ENCODE measurements at places on chromosomes 12 and 14.

GRCh38 chr12:14188744-14189143 lies 176.7 kb upstream of the ATF7IP start:
- H3K4me1 ChIP-seq: no peaks in the 10 kb centered on the region
- DNase-seq: no peak
- H3K36me3 ChIP-seq: no peaks in the 10 kb centered on the region
- peaks cover 41% of the 10 kb centered on the region for H3K27me3 ChIP-seq
- no peak overlapping the region for H3K27ac ChIP-seq

DNA sequence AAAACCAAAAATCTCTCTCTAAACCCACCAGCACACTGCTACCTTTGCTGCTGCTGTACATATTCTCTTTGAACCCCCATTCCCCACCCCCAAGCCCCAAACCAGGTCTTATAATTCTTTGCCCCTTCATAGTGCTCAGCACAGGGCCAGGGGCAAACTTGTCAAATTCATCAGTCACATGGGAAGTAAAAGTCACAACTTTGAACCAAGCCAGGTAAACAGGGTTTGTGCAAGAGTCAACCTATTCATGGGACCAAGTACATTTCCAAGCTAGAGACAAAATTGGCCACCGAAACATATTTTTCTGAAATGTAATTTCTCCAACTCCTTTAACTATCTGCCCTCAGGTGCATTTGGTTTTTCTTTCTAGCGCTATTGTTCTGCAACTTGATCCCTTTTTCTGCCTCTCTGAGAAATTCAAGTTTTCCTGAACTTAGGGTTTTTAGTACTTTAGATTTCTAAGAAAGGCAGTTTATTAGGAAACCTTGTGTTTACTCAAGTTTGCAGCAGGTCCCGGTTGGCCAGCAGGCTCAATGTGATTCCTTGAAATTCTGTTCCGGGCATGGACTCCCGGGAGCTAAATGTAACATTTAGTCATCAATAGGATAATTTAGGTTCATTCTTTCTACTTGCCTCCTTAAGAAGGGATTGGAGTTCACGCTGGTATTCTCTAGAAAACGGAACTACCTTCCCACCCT lies 230.5 kb downstream of the EFCAB11 start:
- DNase-seq: no peak
- peaks cover 6% of the 10 kb centered on the region for H3K4me1 ChIP-seq
- H3K27ac ChIP-seq: no peak overlapping the region
- peak overlapping the region; percentile 10 for H3K4me3 ChIP-seq

DNA sequence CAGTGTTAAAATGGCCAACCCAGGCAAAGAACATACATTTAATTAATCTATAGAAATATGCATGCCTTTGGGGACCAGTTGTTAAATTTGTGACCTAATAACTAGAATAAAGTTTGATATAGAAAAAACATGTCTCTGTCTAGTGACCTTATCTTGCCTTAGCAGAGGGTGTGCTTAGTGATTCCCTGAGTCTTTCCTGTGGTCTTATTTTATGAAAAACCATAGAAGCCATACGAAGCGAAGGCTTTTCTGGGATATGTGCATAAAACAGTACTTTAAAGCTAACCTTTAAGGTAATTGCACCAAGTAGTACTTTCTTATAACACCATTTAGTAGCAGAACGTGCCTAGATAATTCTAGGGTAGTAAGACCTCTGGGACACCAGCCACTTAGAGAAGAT lies 379.4 kb downstream of the ZFP36L1 start:
- H3K27me3 ChIP-seq: no peaks in the 10 kb centered on the region
- DNase-seq: no peak
- H3K27ac ChIP-seq: no peak overlapping the region
- H3K4me3 ChIP-seq: no peak overlapping the region
- no peaks in the 10 kb centered on the region for H3K36me3 ChIP-seq

GRCh38 chr14:61347826-61348443 lies 26.6 kb downstream of the PRKCH start:
- no peaks in the 10 kb centered on the region for H3K27me3 ChIP-seq
- no peaks in the 10 kb centered on the region for H3K36me3 ChIP-seq
- H3K4me1 ChIP-seq: peaks cover 64% of the 10 kb centered on the region
- DNase-seq: no peak
- peak overlapping the region; percentile 67 for H3K27ac ChIP-seq

DNA sequence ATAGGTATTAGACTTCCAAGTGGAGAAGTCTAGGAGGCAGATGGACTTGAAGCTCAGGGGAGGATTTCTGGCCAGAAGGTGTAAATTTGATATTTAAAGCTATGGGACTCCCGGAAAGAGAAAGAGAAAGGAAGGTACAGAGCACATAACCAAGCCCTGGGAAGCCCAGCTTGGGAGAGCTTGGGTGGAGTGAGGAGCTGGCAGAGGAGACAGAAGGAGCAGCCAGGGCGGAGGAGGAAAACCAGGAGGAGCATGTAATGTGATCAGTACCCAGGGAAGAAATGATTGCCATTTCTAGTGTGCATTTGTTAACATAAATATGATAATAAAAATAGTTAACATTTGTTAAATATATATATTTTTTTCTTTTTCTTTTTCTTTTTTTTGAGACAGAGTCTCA lies 67.4 kb downstream of the KICS2 start:
- no peak overlapping the region for H3K27ac ChIP-seq
- no peak overlapping the region for H3K4me3 ChIP-seq
- no peak for DNase-seq
- no peaks in the 10 kb centered on the region for H3K27me3 ChIP-seq
- H3K4me1 ChIP-seq: no peaks in the 10 kb centered on the region

DNA sequence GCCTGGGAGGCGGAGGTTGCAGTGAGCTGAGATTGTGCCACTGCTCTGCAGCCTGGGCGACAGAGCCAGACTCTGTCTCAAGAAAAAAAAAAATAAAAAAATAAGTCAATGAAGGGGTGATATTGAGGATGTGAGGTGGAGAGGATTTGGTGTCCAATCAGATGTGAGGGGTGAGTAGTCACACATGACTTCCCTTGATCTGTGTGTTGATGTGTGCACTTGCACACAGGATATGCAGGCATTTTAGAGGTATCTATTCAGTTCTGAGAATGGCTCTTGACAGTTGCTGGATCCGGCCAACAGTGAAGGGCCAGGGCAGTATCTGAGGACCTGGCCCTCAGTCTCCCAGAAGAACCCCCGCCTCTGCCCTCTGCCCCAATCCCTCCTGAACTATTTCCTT lies 7.8 kb upstream of the SP7 start:
- peak overlapping the region; percentile 93 for H3K27ac ChIP-seq
- H3K4me3 ChIP-seq: peak overlapping the region; percentile 92
- no peak for DNase-seq
- H3K27me3 ChIP-seq: peaks cover under 1% of the 10 kb centered on the region
- no peaks in the 10 kb centered on the region for H3K36me3 ChIP-seq

- peak overlapping the region; percentile 19 for H3K4me3 ChIP-seq
- peak overlapping the region; percentile 71 for H3K27ac ChIP-seq
- peaks cover 40% of the 10 kb centered on the region for H3K4me1 ChIP-seq
- H3K36me3 ChIP-seq: peaks cover 49% of the 10 kb centered on the region
Measured at GRCh38 chr12:64729909-64730587, 29.2 kb downstream of the GNS start.

DNA sequence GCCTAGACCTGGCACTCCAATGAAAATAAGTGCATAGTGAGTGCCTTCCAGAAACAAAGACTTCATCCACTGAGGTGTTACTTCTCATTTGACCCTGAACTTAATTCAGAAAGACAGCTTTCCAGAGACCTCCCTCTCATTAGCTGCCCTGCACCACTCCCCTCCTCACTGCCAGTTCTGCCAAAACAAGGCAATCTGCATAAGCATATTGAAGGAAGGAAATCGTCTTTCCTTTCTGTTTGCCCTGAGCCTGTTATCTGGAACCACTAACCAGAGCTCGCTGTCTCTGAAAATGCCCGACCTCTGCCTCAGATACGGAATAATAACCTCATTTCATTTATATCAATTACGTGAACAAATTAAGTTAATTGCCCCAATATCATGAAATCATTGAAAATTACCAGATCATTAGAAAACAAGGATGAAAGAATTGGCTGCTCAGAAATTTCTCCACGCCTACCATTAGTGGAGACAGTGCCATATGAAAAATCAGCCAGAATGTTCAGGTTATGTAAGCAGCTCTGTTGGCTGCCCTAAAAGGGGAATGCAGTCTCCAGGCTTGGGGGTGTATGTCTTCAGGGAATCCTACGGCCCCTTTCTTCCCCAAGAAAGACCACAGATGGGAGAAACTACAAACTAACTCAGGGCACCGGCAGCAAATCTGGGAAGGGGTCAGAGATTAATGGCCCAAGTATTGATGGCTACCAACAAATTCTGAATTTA lies 149.9 kb upstream of the FKBP4 start:
- no peak overlapping the region for H3K4me3 ChIP-seq
- no peak for DNase-seq
- H3K27me3 ChIP-seq: no peaks in the 10 kb centered on the region
- H3K4me1 ChIP-seq: peaks cover 33% of the 10 kb centered on the region

GRCh38 chr12:1847411-1847810 lies 27.0 kb downstream of the LRTM2 start:
- H3K36me3 ChIP-seq: no peaks in the 10 kb centered on the region
- H3K4me3 ChIP-seq: no peak overlapping the region
- H3K27me3 ChIP-seq: peaks cover 44% of the 10 kb centered on the region
- no peaks in the 10 kb centered on the region for H3K4me1 ChIP-seq
- no peak for DNase-seq

DNA sequence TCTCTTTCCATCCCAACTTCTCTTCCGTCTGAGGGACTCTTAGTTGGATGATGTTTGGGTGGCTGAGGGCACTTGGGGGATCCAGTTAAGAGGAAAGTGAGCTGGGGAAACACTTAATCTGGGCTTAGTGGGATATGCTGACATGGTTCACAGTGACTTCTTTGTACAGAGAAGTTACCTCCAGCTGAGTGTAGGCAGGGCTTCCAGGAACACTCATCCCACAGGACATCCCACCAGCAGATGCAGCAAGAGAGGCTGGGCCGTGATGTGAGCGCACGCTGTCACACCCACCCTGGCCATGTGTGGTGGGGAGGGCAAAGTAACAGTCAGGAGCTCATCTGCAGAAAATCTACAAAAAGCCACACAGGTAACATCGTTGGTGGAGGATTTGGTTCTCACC lies 832 bp upstream of the CACNA2D4 start:
- no peak for DNase-seq
- H3K27ac ChIP-seq: no peak overlapping the region
- no peak overlapping the region for H3K4me3 ChIP-seq
- no peaks in the 10 kb centered on the region for H3K36me3 ChIP-seq
- peaks cover 18% of the 10 kb centered on the region for H3K4me1 ChIP-seq

GRCh38 chr12:91418221-91419090 lies 235.8 kb upstream of the DCN start:
- DNase-seq: no peak
- H3K36me3 ChIP-seq: no peaks in the 10 kb centered on the region
- no peak overlapping the region for H3K4me3 ChIP-seq
- no peaks in the 10 kb centered on the region for H3K4me1 ChIP-seq
- no peak overlapping the region for H3K27ac ChIP-seq

All from left ventricle myocardium inferior (tissue), 1 donor.